ENCODE measurements at places on chromosomes 1 and 21.

DNA sequence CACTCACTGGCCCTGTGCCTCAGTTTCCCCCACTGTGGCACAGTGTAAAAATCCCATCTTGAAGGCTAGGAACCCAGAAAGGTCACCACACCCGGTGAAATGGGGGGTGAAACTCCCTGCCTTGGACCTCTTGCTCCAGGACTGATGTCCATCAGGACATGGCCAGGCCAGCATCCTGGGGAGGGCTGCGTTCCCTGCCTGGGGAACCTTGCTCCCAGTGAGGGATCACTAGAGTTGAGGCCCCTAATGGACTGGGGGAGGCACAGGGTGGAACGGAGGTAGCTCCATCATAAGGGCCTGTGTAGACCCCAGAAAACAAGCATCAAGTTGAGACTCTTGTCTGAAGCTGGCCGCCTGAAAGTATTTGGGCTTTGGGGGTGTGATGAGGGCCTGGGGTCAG, 10.4 kb upstream of the ZNF670 start:
- DNase-seq: no peak

- DNase-seq: peak; percentile 34
Measured at GRCh38 chr1:162571696-162572095, 10.2 kb downstream of the UAP1 start.

GRCh38 chr21:36135391-36136102, 668 bp downstream of the CBR3 start:
- peak; percentile 77 for DNase-seq

- DNase-seq: no peak
Measured at GRCh38 chr1:59029411-59030167, 245.7 kb upstream of the JUN start.

DNA sequence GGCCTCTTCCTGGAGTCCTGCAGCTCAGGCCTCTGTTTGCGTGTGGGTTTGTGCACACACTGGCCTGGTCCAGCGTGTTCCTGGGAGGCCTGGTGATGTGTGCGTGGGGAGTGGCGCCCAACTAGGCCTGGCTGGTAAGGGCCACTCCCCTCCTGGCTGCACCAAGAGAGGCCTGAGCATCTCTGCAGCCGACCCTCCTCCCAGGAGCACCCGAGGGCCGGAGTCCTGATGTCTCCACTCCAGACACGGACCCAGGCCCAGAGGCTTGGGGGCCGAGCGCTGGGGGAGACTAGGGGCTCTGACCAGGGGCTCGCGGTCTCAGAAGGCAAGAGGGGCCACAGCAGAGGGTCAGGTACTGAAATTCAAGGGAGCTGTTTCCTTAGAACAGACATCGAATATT, 33.3 kb downstream of the MORN1 start:
- DNase-seq: no peak

GRCh38 chr1:13604176-13604575, 20.5 kb downstream of the PDPN start:
- DNase-seq: no peak

DNA sequence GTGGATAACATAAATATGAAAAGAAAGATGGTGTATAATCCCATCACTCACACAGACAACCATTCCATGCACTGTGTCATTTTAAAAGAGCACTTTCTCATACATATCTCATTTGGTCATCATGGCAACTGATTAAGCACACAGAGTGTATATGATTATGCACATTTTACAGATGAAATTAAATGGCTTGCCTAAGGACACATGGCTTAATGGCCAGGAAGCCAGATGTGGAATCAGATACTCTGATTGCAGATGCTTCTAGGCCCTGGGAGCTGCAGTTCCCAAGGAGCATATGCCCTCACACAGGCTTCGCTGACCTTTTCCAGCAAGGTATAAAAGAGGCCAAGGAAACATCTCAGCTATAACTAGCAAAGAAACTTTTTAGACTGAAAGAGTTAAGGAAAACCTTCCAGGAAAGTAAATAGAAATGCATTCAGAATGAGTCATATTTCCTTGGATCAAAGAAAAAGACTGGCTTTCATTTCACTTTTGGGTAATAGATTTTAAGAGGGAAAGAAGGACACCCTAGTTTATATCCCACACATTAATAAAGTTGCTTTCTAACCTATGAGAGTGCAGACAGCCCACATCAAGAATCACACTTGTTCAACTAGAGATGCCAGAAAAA, 19.6 kb upstream of the FAM89A start:
- no peak for DNase-seq

- no peak for DNase-seq
Measured at GRCh38 chr1:1330366-1331067, 563 bp upstream of the TAS1R3 start.

- no peak for DNase-seq
Measured at GRCh38 chr1:71706029-71706671, 576.2 kb downstream of the NEGR1 start.

- DNase-seq: no peak
Measured at GRCh38 chr1:151370211-151370911, 2.1 kb downstream of the SELENBP1 start.

- no peak for DNase-seq
Measured at GRCh38 chr1:170205301-170205700, 59.5 kb downstream of the NTMT2 start.

DNA sequence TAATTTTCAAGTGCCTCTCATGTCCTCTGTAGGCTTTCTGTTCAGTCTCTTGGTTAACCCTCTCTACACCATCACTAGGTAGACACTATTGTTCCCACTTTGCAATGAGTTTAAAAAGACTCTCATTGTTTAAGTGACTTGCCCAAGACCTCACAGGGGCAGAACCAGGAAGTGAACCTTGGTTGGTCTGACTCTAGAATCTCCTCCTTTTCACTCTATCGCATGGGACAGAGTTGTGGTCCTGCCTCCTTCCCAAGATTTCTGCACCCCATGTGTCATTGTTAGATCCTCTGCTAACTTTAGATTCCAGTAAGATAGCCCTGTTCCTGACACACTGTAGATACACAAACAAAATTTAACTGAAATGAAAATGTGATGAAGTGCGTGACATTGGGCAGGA, 481.7 kb upstream of the USP24 start:
- no peak for DNase-seq

DNA sequence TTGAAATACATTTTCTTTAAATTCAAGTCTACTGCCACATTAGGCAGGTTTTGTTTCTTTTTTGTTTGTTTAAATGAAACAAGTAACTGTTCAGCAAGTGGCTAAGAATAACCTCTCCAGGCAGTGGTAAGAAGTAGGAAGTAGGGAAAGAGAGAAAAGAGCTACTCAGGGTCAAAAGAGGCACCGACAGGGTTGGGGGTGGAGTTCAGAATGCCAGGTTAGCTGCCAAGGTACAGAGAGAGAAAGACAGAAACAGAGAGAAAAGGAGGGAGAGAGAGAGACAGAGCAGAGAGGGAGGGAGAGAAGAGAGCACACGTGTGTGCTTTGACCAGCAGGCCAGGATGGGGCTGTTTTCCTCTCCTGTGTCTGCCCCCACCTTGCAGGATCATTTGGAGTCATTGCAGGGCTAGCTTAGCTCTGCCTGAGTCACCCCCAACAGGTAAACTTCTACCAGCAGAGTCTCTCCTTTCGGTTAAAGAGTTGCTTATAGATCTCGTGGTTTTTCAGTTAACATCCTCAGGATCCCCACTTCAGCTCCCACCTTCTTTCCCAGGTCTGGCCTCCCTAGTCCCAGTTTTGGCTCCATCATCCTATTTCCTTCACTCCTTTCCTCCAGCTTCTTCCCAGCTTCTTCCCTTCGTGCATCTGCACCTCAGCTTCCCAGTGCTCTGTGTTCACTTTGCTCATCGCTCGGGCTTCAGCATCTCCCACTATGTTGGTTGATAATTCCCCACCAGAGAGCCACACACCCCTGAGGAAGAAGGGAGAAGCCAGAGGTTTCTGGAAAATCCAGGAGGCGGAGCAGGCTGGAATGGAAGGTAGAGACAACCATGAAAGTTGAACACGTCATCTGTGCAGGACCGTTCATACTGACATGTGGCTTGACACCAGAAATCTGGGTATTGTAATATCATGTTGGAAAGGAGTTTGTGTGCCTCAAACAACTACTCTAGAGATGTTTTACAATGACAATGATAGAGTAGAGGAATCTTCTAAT, 21.8 kb upstream of the RAB4A start:
- DNase-seq: no peak

- DNase-seq: peak; percentile 27
Measured at GRCh38 chr1:23751050-23751814, 8.0 kb downstream of the ELOA start.

GRCh38 chr1:200708769-200709168, 29.9 kb upstream of the CAMSAP2 start:
- no peak for DNase-seq

- DNase-seq: no peak
Measured at GRCh38 chr1:68293122-68293521, 60.8 kb upstream of the WLS start.

GRCh38 chr1:208977638-208978256, 605.8 kb upstream of the CAMK1G start:
- no peak for DNase-seq

- DNase-seq: no peak
Measured at GRCh38 chr1:192575499-192576189, at the start of gene RGS1. TSS of gene RGS1 (plus strand) at chr1:192575773. CDS start at chr1:192575793, 20 bp downstream.

DNA sequence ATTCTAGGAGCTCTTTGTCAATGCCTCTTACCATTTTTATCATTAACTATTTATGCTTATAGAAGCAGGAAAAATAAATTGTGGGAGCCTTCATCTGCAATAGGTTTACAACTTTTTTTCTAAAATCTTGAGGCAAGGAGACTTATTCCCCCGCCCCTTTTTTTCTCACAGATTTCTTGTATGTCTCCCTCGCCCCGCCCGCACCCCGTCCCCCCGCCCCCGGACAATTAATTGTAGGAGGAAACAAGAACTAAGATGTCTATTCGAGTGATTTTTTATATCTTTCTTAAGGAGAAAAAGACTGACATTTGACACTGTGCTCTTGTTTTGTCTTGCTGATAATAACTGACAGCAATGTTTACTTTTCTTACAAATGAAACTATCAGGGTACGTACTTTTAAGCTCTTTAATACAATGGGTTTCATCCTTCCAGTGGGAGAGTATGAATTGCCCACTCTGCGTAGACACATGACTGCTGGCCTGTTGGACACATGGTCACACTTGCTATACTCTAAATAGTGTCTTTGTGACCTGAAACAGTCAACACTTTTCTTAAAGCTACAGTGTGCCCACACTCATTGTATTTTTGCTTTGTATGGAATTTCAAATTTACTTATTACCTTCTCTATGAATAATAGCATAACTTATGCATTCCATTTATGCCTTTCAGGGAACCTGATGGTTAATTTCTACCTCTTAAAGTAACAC, 1.5 kb upstream of the IVNS1ABP start:
- DNase-seq: no peak

DNA sequence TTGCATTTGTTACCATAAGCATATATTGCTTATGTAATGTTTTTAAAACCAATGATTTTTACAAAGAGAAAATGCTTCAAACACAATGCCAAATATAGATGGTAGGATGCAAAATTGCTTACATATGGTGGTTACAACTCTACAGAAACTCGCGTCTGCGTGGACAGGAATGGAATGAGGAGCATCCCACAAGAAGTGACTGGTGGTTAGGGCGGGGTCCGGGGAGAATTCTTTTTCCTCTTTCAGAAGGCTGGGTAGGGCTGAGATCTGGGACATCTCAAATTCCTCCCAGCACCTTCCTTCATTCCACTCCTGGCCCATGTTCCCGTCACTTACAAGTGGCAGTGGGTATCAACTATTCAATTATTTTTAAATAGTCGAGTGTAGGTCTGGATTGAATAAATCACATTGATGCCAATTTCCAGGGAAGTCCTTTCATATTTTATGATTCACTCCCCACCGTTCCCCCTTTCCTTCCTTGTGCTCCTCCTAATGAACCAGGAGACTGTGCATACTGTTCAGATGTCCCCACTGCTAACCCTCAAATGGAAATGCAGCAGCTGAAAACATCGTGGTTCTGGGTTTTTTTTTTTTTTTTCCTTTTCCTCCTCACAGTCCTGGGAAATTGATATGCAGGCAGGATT, 174.5 kb upstream of the POU3F1 start:
- no peak for DNase-seq

DNA sequence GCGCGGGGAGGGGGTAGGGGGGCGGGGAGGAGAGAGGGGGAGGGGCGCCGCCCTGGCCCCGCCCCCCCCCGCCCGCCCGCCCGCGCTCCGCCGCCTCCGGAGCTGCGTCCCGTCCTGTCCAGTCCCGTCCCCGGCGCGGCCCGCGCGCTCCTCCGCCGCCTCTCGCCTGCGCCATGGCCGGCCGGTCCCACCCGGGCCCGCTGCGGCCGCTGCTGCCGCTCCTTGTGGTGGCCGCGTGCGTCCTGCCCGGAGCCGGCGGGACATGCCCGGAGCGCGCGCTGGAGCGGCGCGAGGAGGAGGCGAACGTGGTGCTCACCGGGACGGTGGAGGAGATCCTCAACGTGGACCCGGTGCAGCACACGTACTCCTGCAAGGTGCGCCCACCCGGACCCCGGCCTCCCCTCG, at the start of gene AGRN:
Gene AGRN (plus strand): TSS at position 121 of the 405 bp plus-strand sequence. CDS start 53 bp downstream, at position 174.
- DNase-seq: no peak

DNA sequence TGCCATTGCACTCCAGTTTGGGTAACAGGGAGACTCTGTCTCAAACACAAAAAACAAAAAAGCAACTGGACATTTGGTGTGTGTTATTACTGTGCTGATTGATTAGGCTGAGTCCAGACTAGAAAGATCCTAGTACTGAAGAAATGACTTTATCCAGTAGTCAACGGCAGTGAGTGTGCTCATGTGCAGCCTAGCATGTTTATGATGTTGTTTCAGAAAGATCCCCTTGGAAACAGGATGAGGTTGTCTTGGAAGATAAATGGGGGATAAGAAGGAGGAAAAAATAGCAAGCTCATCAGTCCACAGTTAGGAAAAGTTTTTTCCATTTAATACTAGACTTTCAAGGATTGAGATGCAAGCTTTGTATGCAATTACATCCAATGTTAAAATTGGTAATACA, 14.3 kb downstream of the RUSC1 start:
- DNase-seq: no peak

DNA sequence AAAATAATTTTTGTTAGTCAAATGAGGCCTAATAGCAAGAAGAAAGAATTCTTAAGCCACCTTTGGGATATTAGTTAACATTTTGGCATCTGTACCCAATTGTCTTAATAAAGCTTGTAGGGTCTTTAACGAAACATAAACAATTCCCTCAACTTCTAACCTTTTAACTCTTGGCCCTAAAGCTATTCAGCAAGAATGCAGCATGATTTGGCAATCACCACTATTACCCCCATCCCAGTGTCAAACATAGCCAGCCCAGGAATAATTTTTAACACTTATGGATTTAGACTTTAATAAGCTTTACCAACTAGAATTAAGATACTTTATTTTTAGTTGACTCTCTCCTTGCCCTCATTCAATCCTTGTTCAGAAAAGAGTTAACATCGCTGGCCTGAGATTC, 2.5 kb upstream of the SLC16A4 start:
- DNase-seq: no peak

DNA sequence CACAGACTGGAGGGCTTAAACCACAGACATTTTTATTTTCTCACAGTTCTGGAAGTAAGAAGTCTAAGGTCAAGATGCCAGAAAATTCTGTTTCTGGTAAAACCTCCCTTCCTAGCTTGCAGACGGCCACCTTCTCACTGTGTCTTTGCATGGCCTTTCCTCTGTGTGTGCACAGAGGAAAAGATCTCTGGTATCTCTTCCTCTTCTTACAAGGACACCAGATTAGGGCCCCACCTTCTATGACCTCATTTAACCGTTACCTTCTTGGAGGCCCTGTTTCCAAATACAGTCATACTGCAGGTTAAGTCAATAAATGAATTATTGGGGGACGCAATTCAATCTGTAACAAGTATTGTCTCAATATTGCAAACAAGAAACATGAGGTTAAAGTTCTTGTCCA, 63.0 kb upstream of the PRDX6 start:
- no peak for DNase-seq

Data from COR-L47 (cell line).